ENCODE measurements at places on chromosomes 11 and 22.

- DNase-seq: no peak
Measured at GRCh38 chr11:130633466-130633865, 185.0 kb downstream of the ADAMTS15 start.

DNA sequence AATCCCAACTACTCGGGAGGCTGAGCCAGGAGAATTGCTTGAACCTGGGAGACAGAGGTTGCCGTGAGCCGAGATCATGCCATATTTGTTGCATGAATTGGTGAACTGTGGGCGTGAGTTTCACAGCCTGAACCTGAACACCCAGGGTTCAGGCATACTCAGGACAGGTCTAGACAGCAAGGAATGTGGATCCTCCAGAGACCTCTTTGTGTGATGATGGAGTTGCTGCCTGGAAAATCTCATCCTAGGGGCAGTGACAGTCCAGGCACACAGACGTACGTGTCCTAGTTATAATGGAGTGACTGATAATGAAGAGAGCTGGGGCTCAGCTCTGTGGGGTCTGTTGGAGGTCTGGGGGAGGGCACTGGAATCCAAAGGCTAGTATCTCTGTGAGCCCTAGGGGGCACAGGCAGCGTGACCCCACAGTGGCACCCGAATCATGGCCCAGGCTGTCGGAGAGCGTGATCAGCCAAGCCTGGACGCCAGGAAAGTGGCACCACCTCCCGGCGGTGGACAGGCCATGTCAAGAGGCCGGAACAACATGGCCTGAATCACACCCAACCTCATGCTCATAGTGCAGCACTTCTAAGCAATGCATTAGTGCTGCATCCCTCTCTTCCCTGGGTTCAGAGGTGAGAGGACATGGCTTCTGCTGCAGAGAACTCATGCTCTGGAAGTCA lies 31.7 kb downstream of the RIBC2 start:
- no peak for DNase-seq

GRCh38 chr22:31160328-31160978 lies 471 bp downstream of the RNF185 start:
- DNase-seq: peak; percentile 20

DNA sequence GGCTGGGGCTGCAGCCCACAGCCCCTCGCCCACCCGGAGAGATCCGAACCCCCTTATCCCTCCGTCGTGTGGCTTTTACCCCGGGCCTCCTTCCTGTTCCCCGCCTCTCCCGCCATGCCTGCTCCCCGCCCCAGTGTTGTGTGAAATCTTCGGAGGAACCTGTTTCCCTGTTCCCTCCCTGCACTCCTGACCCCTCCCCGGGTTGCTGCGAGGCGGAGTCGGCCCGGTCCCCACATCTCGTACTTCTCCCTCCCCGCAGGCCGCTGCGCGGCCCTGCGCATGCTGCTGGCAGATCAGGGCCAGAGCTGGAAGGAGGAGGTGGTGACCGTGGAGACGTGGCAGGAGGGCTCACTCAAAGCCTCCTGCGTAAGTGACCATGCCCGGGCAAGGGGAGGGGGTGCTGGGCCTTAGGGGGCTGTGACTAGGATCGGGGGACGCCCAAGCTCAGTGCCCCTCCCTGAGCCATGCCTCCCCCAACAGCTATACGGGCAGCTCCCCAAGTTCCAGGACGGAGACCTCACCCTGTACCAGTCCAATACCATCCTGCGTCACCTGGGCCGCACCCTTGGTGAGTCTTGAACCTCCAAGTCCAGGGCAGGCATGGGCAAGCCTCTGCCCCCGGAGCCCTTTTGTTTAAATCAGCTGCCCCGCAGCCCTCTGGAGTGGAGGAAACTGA lies 731 bp downstream of the GSTP1 start:
- peak; percentile 43 for DNase-seq

DNA sequence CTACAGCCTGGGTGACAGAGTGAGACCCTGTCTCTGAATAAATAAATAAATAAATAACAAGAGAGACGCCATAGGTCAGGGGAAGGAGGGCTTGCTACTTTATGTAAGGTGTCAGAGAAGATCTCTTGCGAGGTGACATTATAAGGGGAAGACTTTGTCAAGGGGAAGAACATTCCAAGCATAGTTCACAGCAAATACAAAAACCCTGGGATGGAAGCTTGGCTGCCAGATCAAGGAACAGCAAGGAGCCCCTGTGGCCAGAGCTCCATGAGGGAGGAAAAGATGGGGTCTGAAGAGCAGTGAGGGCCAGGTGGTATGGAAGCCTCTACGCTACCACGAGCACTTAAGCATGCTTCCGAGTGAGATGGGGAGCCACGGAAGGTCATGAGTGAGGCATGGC lies 62.3 kb downstream of the AHNAK start:
- DNase-seq: no peak

- DNase-seq: no peak
Measured at GRCh38 chr11:121385688-121386087, 66.4 kb upstream of the SORL1 start.

DNA sequence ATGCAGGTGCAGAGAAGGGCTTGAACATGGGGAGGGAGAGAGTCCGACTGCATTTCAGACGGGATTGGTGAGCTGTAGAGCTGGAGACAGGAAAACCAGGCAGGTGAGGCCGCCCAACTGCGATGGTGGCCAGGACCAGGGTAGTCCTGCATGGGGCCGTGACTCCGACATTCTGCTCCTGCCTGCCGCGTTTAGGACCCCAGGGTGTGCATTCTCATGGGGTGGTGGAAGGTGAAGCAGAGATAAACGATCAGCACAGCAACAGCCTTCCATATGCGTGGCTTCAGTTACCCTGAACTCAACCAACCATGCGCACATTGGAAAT lies 29.3 kb downstream of the SHANK2 start:
- DNase-seq: no peak

GRCh38 chr11:128493570-128493965 lies 93.8 kb downstream of the ETS1 start:
- no peak for DNase-seq

DNA sequence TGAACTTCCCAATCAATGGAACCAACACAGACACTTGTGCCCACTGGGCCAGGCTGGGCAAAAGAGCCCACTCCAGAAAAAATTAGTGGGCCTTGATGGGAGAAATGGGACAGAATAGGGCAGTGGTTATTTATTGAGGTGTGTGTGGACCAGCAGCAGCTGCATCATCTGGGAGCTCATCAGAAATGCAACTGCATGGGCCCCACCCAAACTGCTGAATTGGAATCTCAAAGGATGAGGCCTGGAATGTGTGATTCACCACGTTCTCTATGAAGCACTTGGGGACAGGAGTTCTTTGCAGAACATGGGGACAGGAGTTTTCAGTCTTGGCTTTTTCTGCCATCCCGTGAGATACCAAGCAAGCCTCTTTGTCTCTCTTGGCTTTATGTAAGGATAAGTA lies 255.6 kb upstream of the PLET1 start:
- DNase-seq: no peak

DNA sequence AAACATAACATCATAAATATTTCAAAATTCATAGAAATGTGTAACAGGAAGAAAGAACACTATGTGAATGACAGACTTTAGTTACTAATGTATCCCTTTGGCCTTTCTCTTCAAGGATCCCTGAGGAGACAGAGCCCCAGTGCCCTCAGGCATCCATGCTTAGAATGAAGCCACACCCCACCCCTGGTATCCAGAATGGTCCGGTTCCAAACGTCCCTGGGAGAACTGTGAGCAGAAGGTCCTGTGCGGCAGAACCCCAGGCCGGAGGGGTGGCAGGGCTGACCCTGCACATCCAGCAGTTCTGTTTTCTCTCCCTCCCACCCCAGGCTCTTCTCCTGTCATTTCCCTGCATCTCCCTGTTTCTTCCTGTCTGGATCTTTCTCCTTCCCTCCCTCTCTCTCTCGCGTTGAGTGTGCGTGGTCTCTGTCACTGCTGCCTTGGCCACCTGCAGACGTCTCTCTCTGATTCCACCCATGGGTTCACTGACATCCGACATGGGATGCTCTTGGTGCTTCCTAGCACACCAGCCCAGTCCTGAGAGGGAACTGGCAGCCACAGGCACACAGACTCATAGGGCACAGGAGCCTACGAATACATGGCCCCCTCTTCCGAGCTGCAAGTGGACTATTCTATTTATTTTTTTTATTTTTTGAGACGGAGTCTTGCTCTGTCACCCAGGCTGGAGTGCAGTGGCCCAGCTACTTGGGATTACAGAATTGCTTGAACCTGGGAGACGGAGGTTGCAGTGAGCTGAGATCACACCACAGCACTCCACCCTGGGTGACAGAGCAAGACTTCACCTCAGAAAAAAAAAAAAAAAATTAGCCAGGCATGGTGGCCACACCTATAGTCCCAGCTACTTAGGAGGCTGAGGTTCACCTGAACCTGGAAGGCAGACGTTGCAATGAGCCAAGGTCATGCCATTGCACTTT lies 5.7 kb downstream of the RFPL1 start:
- no peak for DNase-seq

DNA sequence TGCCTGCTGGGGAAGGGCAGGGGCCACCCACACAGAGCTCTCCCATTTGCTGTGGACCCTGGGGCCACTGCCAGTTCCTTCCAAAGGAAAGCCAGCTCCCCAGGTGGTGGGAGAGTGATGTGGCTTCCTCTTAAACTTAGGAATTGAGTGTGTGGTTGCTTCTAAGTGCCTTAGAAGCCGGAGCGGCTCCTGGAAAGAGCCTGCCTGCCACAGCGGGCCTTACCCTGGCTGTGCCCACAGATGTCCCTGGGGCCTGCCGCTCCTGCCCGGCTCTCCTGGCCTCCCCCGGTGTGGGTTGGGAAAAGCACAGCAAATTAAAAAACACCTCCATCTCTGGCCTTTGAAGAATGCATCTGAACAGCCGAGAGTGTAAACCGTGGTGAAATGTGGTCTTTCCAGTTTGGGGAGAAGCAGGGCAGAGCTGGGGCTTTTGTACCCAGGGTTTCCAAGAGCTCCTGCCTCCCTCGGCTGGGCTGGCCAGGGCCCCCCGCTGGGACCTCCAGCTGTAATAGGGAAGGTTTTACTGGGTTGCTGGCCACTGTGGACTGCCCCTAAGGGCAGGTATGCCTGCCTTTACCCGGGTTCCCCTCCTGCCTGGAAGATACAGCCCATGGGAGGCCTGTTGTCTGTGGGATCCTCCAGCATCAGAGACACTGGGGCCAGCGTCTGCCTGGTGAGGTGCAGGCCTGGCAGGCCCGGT lies 30.2 kb downstream of the LRP5 start:
- no peak for DNase-seq

- no peak for DNase-seq
Measured at GRCh38 chr22:19720999-19721329, 2.4 kb upstream of the GP1BB start.

GRCh38 chr11:43852057-43852636 lies 28.5 kb upstream of the ALKBH3 start:
- DNase-seq: peak; percentile 45

- no peak for DNase-seq
Measured at GRCh38 chr11:115676768-115677167, 172.6 kb upstream of the CADM1 start.

GRCh38 chr11:111718436-111718835 lies 47.8 kb downstream of the PPP2R1B start:
- DNase-seq: no peak

DNA sequence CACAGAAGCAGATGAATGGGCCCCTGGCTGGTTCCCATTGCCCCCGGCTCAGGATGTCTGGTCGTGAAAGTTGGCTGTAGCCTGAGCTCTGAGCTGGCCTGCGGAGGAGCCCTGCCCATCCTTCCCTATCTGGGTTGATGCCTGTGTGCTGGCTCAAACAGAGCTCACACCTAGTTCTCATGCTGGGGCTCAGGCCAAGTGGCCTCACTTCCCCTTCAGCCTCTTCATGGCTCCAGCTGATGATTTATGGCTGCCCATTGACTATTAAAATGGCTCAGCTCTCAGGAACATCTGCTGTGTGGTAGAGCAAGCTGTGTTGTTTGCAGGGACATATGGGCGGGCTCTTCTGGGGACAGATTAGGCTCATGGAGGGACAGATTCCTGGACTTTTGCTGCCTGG lies 64.7 kb downstream of the ADAMTS15 start:
- no peak for DNase-seq

- no peak for DNase-seq
Measured at GRCh38 chr22:40107851-40108378, 69.8 kb upstream of the TNRC6B start.

- no peak for DNase-seq
Measured at GRCh38 chr22:19041704-19042074, 80.5 kb downstream of the DGCR2 start.

Measured in putamen (tissue), 1 donor.